GM06990 (cell line): ENCODE measurements at places on chromosomes 6 and 20.
A peak's percentile ranks its signal among the peaks of the same experiment; 100 is the strongest.

DNA sequence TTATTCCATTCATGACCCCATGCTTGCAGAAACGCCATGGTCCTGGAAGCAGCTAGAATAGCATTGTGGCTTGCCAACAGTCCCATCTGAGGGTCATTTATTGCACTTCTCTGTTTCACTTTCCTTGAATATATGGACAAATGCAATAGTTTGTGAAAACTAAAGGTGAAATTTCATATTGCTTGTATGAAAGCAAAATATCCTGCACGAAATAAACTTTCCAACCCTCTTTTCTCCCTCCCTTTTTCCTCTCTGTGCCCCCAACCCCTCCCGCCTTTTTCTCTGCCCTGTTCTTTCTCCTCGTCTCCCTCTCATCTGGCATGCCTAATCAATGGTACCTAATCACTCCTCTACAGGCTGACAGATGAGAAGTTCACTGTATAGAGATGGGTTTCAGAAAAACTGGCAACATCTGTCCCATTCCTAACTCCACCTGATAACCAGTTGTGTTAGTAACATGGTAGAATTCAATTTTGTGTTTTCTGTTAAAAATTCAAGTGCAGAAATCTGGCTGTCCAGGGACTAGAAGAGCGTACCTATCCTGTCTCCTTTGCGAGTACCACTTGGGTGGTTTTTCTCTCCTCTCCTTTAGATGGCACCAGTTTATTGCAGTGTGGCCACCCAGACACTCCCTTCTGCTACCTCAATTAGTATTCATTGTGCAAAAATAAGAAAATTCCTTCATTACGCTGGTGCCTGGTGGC is 198.6 kb downstream of the FOXA2 start:
- DNase-seq = no peak

DNA sequence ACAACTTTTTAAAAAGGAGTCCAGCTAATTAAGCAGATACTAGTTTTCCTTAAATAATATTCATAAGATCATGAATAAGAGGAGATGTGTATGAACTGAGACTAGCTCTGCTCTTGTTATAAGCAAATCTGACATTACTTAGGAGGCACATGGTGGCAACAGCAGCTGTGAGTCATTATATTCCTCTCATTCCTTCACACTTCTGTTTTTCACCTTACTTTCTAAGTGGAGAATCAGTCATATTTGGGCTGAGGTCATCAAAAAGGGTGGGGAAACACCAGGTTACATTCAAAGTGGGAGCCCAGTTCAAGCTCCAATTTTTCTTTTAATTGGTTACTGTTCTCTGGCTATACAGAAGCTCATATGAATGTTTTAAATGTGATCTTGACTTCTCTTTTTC is 6.0 kb upstream of the RIPPLY2 start:
- peak; percentile 65 for DNase-seq

GRCh38 chr6:43981363-43981990 is 145.8 kb downstream of the MRPL14 start:
- no peak for DNase-seq

GRCh38 chr6:28897369-28897745 is 26.4 kb downstream of the TRIM27 start:
- DNase-seq = no peak

DNA sequence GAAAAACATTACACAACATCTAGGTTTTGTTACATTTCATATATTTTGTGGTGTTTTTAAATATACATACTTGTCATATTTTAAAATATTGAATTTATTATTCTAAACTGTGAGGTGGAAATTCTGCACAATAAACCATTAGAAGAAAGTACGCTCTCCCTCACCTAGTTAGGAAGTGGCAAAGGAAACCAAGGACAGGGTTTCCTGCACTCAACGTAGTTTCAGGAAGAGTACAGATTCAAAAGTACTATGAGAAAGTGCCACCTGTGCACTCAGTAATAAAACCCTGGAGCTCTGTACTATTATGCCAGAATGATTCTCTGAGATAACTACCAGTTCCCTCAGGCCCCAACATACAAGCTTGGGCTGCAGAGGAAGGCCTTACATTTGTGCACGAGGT is 54.6 kb upstream of the MRAP2 start:
- DNase-seq = no peak

GRCh38 chr20:39602649-39603048 is 640.5 kb downstream of the DHX35 start:
- no peak for DNase-seq

GRCh38 chr6:34771727-34772126 is 14.4 kb downstream of the SNRPC start:
- DNase-seq = no peak

GRCh38 chr20:1866834-1867233 is 28.4 kb upstream of the SIRPA start:
- DNase-seq = no peak

DNA sequence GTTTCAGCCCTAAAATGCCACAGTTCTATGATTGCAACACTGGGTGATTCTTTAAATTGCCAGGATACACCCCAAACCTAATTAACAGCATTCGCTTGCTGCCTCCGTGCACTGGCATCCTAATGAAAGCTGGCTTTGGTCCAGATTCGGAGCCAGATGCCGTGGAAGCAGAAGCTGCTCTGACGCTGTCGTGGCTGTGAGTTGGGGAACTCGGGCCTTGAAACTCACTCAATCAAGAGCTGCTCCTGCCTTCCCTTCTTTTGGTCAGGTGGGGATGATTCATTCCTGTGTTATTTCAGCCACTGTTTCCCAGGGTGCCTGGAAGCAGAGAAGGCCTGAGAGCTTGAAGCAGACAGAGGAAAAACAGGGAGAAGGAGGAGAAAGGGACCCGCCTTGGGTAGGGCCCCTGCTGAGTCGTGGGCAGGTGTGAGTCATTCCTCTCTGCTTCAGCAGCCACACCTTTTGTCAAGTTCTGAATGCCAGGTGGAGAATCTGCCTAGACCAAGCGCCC is 36.2 kb upstream of the DSP start:
- no peak for DNase-seq
